Suprapubic skin (tissue), 4 donors: ENCODE measurements at places on chromosomes 2 and 18. TPM values are rescaled to one million over a fixed set of nuclear protein-coding genes. Genes with fewer than 3 reads are reported as not detected.

GRCh38 chr18:56910967-56911366 is 235.9 kb upstream of the BOD1L2 start:
- DNase-seq, result no peak
- H3K4me3 ChIP-seq, result no peak overlapping the region
- H3K27ac ChIP-seq, result no peak overlapping the region
- H3K27me3 ChIP-seq, result no peaks in the 10 kb centered on the region

DNA sequence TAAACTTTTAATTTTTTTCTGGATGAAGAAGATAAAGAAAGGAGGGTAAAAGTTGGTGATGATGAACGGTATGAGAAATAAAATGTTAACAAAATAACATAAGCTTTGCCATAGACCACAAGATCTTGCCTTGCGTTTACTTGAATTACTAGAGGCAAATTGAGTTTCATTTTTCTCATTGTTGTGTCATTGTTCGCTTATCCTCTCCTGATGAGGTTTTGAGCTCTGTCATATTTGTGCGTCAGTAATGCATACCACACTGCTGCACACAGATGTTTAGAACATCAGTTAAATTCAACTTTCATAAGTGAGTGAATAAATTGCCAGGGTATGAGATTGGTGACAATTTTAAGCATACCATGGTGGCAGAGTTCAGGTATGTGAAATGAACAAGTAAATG is 843.6 kb downstream of the SUCLG1 start:
- no peaks in the 10 kb centered on the region for H3K27me3 ChIP-seq
- H3K36me3 ChIP-seq, result no peaks in the 10 kb centered on the region
- no peak overlapping the region for H3K4me3 ChIP-seq
- DNase-seq, result no peak
- no peak overlapping the region for H3K27ac ChIP-seq

DNA sequence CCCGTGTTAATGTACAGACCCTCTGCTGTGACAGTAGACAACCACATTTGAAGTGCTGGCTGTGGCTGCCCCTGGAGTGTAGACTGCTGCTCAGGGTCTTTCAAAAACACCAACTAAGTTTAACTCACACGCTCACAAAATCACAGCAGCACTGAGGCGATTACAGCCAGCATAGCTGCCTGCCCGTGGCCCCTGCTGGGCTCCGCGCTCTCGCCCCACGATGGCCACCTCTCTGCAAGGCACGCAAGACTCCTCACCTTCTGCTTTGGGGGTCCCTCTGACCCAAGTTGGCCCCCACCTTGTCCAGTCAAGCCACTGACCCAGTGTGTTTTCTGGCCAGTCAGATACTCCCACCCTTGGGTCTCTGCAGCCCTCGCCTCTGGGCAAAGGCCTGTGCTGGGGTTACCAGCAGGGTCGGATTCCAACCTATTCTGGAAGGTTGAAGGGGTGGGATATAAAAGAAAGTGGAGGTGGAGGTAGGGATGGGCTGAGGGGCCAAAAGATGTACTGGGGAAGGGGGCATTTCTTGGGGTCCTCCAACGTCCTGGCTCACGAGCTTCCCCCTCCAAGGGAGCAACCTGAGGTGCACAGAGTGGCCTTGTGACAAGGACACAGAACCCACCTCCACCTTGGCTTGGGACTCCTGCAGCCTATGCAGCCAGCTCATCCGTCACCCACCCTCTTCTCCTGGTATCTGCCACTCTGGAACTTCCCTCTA is 2.9 kb upstream of the B3GNT7 start:
- no peak overlapping the region for H3K27ac ChIP-seq
- no peaks in the 10 kb centered on the region for H3K36me3 ChIP-seq
- no peak for DNase-seq
- H3K27me3 ChIP-seq, result peaks cover 25% of the 10 kb centered on the region

GRCh38 chr2:109531896-109532727 is 81.7 kb downstream of the SEPTIN10 start:
- no peak overlapping the region for H3K4me3 ChIP-seq
- H3K27me3 ChIP-seq, result no peaks in the 10 kb centered on the region
- no peak overlapping the region for H3K27ac ChIP-seq
- no peaks in the 10 kb centered on the region for H3K36me3 ChIP-seq
- peak; percentile 34 for DNase-seq

- DNase-seq, result no peak
- no peak overlapping the region for H3K4me3 ChIP-seq
- no peaks in the 10 kb centered on the region for H3K36me3 ChIP-seq
- no peaks in the 10 kb centered on the region for H3K27me3 ChIP-seq
- H3K4me1 ChIP-seq, result no peaks in the 10 kb centered on the region
Observed at GRCh38 chr2:190843890-190844699, 36.5 kb upstream of the GLS start.

DNA sequence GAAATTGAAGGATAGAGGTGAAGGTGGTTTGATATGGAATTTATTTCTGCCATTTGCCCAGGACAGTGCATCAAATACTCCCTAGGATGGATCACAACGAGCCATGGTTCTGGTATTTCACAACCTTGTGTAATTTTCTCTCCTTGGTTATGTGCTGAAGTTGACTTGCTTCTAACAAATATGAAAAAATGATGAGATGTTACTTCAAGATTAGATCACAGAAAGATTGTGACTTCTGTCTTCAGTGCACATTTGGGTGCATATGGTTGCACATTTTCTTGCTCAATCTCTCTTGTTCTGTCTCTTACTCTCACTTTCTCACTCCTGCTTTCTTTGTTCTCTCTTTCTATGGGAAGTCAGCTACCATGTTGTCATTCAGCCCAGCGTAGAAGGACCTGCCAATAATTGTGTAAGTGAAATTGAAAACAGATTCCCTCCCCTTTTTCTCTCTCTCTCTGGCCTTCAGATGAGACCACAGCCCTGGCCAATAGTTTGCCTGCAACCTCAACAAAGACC is 104.6 kb upstream of the RMDN2 start:
- H3K4me3 ChIP-seq, result no peak overlapping the region
- no peak overlapping the region for H3K27ac ChIP-seq
- H3K36me3 ChIP-seq, result no peaks in the 10 kb centered on the region
- no peak for DNase-seq
- no peaks in the 10 kb centered on the region for H3K27me3 ChIP-seq

The MOGAT1 gene
- total RNA-seq, result not detected

The ERLEC1 gene
- total RNA-seq, result 30.9 TPM
